HFF-Myc (cell line): ENCODE measurements at places on chromosomes 2 and 18.
A peak's percentile ranks its signal among the peaks of the same experiment; 100 is the strongest.

GRCh38 chr2:43407935-43408334 lies 181.5 kb upstream of the ZFP36L2 start:
- no peak for DNase-seq

- no peak for DNase-seq
Measured at GRCh38 chr18:56489893-56490292, 148.5 kb downstream of the TXNL1 start.

- DNase-seq, result no peak
Measured at GRCh38 chr2:33042819-33043218, 96.1 kb downstream of the LTBP1 start.

DNA sequence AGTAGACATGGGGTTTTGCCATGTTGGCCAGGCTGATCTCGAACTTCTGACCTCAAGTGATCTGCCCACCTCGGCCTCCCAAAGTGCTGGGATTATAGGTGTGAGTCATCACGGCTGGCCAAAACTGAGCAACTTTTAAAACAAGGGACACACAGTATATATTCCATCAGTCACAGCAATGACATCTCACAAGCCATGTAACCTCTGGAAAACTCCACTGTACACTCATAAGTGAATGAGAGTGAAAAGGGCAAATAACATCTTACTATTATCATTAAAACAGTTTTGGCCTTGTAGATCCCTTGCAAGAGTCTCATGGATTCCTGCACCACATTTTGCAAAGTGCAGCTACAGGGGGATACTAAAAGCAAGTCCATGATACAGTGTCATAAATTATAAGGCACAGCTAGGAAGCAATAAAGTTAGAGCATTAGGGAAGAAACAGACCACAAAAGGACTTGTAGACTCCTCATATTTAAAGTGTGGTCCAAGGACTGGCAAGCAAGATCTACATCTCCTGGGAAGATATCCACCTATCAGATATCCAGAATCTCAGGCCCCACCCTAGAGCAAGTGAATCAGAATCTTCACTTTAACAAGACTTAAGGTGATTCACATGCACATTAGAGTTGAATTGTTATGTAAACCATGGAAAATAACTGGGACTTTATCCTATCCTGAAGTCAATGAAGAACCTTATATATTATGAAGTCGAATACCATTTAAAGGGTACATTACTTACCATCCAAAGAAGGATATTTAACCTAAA lies 5.7 kb downstream of the SMC6 start:
- DNase-seq, result no peak

DNA sequence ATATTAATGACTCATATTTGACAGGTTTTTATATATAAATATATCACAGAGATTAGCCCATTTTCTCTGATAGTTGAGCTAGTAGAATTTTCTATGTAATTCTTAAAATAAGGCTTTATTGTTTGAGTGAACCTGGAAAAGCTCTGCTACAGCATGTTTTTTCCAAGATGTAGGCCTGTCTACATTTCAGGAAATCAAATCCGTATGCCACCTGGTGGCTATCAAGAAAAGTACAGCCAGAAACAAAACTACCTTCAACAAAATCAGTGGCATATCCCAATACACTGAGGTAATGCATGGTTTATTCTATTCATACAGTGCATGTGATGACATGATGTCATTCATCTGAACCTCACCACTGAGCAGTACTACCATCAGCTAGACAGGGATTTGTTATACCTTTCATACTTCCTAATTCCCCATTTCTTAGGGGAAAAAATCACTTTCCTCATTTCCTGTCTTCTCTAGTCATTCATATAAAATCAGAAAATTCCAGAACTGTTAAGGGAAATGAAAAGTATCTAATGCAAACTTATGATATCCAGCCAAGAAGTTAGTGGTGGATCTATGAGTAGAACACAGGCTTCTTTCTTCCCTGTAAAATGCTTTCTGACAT lies 310.4 kb upstream of the SYT4 start:
- no peak for DNase-seq

DNA sequence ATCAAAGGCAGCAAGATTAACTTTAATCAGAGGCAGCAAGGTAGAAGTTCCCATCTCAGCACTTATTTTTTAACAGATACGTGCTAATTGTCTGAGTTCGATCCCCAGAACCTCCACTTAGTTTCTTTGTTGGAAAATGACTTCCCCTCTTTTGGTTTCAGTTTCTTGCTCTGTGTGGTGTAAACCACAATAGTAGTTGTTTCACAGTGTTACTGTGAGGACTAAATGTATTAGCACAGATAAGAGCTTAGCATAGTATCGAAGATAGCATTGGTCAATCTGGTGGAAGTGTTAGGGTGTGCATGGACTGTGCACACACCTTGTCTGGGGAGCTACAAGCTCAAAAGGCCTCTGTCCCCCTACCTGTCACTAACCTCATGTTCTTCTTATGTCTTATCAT lies 988.3 kb upstream of the GYPC start:
- no peak for DNase-seq

DNA sequence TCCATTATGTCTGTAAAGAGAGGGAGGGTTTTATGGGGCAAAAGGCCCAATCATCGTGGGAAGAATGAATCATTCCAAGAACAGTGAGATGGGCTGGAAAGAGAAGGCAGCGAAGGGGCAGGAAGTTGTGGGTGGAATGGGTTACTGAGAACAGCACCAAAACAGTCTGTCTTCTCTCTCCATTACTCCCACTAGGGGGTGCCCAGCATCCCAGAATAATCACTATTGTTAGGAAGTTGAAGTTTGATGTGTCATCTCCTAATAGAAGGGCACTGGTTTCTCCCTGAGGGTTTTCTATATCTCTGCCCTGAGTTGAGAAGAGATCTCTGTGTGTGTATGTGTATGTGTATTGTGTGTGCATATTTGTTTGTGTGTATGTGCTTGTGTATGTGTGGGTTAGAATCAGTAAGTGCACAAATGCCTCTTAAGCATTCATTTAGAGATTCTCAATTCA lies 76.6 kb upstream of the MAP4K3 start:
- DNase-seq, result peak; percentile 91

DNA sequence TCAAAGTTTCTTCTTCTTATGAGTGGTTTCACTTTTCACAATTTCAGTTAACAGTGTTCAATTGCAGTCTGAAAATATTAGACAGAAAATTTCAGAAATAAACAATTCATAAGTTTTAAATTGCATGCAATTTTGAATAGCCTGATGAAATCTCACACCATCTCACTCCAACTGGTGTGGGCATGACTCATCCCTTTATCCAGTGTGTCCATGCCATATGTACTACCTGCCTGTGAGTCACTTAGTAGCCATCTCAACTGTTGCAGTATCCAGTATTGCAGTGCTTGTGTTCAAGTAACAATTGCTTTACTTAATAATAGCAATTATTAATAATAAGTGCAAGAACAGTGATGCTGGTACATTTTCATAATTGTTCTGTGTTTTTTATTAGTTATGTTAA lies 1202.5 kb downstream of the DSC3 start:
- peak; percentile 46 for DNase-seq

DNA sequence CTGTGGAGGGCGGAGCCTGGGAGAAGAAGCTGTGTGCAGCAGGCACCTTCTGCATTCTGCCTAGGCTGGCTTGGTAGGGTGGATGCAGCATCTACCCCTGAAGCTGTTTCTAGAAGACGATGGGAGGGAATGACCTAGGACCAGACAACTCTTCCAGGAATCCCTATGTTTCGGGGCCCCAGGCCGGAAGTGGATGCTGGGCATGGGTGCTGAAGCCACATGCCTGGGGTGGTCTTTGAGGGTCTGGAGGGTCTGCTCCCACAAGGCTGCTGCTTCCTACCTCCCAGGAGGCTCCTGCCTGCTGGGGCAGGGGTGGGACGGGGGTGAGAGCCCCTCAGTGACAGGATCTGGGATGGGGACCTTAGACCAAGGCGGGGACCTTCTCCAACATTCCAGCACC lies 61.0 kb downstream of the CIB4 start:
- no peak for DNase-seq

DNA sequence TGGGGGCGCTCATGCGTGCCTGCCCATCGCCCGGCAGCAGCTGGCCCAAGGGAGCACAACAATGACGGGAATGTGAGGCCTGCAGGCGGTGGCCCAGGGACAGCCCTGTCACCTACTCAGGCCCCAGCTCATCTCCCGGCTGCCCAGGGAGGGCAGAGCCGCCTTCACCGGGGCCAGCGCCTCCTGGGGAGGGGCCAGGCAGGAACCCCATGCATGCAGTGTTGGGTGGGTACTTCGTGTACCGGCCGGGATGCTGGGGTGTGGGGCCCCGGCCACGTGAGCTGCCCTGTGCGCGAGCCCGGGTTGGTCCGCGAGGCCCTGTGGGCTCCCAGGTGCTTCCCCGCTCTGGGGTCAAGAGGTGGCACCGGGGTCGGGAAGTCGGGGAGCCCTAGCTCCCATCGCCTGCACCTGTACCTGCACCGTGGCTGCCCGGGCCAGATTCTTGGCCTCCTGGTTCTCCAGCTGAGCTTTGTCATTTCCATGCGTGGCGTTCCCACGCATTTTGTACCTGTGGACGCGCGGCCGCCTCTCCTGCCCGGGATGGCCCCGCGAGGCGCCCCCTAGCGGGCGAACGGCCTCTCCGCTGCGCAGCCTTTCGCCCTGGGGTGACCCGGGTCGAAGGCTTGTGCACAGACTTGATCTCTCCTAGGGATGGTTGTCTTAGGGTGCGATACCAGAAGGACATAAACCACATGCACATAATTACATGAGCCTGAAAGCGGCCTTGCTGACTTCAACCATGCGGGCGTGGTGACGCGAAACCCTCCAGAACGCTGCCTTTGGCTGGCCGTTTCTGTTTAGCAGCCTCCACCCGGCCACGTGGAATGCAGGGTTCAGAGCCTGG lies 950 bp downstream of the KLHL30 start:
- DNase-seq, result no peak

- no peak for DNase-seq
Measured at GRCh38 chr2:64615192-64615763, 38.4 kb downstream of the SERTAD2 start.

- DNase-seq, result no peak
Measured at GRCh38 chr2:61967262-61967661, 61.8 kb downstream of the COMMD1 start.

DNA sequence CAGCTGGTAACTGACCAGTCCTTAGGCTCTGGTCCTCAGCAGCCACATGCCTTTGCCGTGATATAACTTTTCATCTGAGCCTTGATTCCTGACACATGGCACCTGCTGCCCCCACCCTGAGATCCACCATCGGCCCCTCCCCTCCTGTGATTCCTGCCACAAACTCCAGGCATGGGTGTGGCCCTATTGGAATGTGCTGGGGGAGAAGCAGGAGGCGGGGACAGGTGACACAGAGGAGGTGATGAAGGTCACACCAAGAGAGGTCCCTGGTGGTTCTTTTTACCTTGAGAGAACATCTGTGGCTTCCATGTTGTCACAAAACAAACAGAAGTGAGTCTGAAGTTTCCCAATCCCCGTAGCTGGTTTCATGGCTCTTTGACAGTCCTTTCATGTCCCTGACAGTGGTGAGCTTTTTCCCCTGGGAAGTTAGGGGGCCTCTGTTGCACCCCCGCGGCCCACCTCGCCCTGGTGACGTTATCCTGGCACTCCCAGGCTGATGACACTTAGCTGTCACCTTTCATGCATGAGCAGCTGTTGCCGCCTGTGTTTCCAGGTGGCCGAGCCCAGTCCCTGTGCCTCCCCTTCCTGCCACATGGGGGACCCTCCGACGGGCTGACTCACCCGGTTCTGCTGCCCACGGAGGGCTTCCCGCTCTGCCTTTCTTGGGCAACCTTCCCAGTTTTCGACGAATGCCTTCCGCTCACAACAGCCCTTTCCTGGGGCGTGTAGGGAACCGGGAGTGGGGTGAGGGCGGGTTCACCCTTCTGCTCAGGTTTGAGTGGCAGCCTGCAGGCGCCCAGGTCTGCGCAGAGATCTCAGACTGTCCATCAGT lies 66.3 kb upstream of the GLI2 start:
- peak; percentile 15 for DNase-seq

DNA sequence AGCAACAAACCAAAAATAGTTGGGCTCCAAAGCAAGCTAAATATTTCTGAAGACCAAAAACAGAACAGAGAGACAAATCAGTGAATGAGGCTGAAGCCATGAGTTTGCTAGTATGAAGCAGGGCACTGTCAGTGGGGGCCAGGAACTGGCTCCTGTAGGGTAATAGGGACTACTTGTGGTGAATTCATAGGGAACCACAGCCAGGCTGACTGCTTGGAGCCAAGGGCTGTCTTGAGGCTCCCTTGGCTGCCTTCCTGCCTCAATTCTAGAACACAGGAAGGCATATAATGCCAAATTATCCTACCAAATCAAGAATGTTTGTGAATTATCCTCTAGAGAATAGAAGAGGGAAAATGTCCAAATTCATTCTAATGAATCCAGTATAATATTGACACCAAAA lies 406.0 kb downstream of the CCDC85A start:
- DNase-seq, result no peak

- no peak for DNase-seq
Measured at GRCh38 chr2:177123048-177123447, 89.5 kb upstream of the HNRNPA3 start.

GRCh38 chr2:234714711-234715110 lies 217.8 kb upstream of the ARL4C start:
- DNase-seq, result no peak

- DNase-seq, result no peak
Measured at GRCh38 chr18:50240080-50240563, 26.2 kb downstream of the CFAP53 start.

DNA sequence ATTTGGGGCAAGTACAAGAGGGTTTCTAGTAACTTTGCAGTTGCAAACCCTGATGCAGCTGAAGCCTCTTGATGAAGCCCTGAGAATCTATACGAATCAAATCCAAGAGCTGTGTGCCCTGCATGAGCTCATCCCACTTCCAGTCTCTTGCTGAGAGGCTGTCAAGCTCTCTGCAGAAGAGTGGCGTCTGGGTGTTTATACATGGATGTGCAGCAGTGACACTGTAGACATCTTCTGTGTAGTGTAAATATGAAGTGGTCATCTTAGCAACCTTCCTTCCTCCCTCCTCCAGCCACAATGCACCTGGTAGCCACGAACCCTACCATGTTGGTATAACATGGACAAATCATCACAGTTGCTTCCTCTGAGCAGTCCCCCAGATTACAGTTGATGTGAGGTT lies 18.4 kb upstream of the KIAA2012 start:
- DNase-seq, result no peak

GRCh38 chr2:42414158-42414557 lies 53.1 kb upstream of the COX7A2L start:
- DNase-seq, result no peak

GRCh38 chr2:210442878-210443277 lies 33.7 kb downstream of the LANCL1 start:
- no peak for DNase-seq

DNA sequence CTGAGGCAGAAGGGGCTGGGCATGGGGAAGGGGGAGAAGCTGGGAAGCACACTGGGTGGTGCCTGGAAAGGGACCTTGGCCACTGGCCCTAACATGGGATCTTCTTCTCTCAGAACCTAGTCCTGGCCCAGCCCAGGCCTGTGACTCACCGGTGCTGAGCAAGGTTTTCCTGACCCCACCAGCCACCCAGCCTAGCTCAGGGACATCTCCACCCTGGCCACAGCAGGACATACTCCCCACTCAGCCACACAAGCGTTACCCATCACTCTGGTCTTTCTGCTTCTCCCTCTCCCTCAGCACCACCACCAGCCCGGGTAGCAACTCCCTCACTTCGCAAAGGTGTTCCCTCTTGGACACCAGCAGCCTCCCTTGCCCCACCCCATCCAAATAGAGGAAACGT lies 22.8 kb downstream of the TNS1 start:
- no peak for DNase-seq
